ENCODE measurements at places on chromosomes 6 and 20. TPM values are rescaled to one million over a fixed set of nuclear protein-coding genes. Genes with fewer than 3 reads are reported as not detected.
A peak's percentile ranks its signal among the peaks of the same experiment; 100 is the strongest.

GRCh38 chr20:23387118-23387443 lies 25.1 kb downstream of the GZF1 start:
- no peaks in the 10 kb centered on the region for H3K27me3 ChIP-seq
- no peak overlapping the region for H3K27ac ChIP-seq
- peaks cover 10% of the 10 kb centered on the region for H3K4me1 ChIP-seq
- H3K36me3 ChIP-seq = peaks cover 76% of the 10 kb centered on the region
- no peak overlapping the region for H3K4me3 ChIP-seq

DNA sequence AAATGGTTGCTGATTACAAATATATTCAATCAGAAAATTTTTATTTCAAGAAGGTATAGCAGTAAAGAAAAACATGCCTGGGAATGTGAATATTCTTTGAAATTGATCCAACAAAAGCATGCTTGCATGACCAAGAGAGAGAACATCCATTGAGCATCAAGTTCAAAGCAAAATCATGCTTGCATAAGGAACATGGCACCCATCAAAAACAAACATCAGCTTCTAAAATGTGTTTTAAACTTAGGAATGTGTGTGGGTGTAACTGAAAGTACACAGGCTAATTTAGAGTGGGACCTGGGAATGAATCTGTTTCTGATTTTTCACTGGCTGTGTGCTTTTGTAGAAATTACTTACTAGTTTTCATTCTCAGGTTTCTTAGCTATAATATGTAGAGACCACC lies 5.6 kb downstream of the SLC17A5 start:
- no peaks in the 10 kb centered on the region for H3K27me3 ChIP-seq
- no peak overlapping the region for H3K4me3 ChIP-seq
- no peak for DNase-seq

GRCh38 chr20:59672576-59672975 lies 68.2 kb downstream of the PHACTR3 start:
- H3K36me3 ChIP-seq = no peaks in the 10 kb centered on the region
- H3K27ac ChIP-seq = no peak overlapping the region
- H3K27me3 ChIP-seq = no peaks in the 10 kb centered on the region
- no peak for DNase-seq
- no peaks in the 10 kb centered on the region for H3K4me1 ChIP-seq

DNA sequence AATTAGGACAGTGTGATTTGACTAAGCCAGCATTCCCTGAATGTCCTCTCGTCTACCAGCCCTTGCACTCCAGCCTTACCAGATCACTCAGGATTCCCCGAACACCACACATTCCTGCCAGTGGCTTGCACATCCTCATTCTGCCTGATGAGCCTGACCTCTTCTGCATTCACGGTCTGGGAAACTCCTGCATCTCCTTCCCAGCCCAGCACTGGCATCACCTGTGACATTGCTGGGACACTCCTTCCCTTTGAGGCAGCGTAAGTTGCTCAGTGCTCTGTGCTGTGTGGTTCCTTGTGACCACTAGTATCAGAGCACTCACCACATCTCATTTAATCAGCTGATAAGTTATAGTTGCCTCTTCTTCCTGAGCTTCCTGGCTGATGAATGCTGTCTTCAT lies 17.3 kb downstream of the NCOA7 start:
- no peak for DNase-seq
- H3K36me3 ChIP-seq = 0 out of 2 replicates have a peak, but pooled peaks cover 5% of the 10 kb centered on the region
- H3K4me3 ChIP-seq = peak overlapping the region; percentile 15
- H3K4me1 ChIP-seq = peaks cover 92% of the 10 kb centered on the region
- H3K27ac ChIP-seq = peak overlapping the region; percentile 22
- no peaks in the 10 kb centered on the region for H3K27me3 ChIP-seq

GRCh38 chr6:28125401-28125800 lies 992 bp downstream of the ZSCAN16 start:
- H3K36me3 ChIP-seq = peaks cover 41% of the 10 kb centered on the region
- peak overlapping the region; percentile 78 for H3K4me3 ChIP-seq
- 0 out of 2 replicates have a peak overlapping the region, but pooled peaks have one; percentile 3 for H3K27ac ChIP-seq
- H3K4me1 ChIP-seq = peaks cover 36% of the 10 kb centered on the region
- DNase-seq = no peak

DNA sequence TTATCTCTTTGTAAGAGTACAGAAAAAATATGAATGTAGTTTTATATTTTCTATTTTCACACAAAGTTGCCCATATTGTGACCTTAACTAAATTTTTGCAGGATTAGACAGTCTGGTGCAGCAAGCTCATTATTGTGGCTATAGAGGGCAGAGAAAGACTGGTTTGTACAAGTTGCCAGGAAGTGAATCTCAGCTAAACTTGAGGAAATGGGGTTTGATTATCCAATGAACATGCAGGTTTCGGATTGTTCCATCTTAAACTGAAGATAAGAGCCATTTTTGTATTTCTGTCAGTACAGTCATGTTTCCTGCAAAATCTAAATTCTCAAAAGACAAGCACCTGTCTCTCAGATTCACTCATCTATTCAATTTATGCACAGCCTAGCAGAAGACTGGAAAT lies 390.9 kb downstream of the MMUT start:
- no peaks in the 10 kb centered on the region for H3K27me3 ChIP-seq
- H3K36me3 ChIP-seq = no peaks in the 10 kb centered on the region
- DNase-seq = no peak
- no peak overlapping the region for H3K4me3 ChIP-seq
- H3K27ac ChIP-seq = no peak overlapping the region
- no peaks in the 10 kb centered on the region for H3K4me1 ChIP-seq

- H3K4me1 ChIP-seq = no peaks in the 10 kb centered on the region
- no peak overlapping the region for H3K27ac ChIP-seq
- no peaks in the 10 kb centered on the region for H3K27me3 ChIP-seq
- H3K36me3 ChIP-seq = no peaks in the 10 kb centered on the region
These were observed 158.5 kb downstream of the ID4 start for GRCh38 chr6:19995575-19996257.

DNA sequence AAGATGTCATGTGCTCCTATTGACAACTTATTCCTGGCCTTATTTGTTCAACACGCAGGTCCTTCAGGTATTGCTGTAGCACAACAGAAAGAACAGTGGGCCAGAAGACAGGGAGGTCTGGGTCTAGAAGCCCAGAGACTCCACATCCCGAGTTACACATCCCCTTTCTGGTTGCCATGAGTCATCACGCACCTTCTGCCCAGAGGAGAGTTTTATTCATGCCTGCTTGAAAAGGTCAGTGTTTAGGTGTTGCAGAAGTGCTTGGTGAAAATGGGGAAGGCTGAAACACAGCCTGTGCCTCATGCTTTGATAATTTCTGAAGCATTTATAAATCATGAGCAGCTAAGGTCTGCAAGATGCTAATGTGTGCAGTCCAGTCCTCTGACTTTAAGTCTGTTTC lies 256.4 kb downstream of the GMPR start:
- H3K4me3 ChIP-seq = no peak overlapping the region
- 0 out of 2 replicates have a peak overlapping the region, but pooled peaks have one; percentile 14 for H3K27ac ChIP-seq
- peaks cover 25% of the 10 kb centered on the region for H3K4me1 ChIP-seq
- peak; percentile 60 for DNase-seq
- no peaks in the 10 kb centered on the region for H3K36me3 ChIP-seq

The SLC12A5 gene
- not detected for total RNA-seq

The GMDS gene
- total RNA-seq = 5.3 TPM

The VPS52 gene
- 76.5 TPM for total RNA-seq

The LMBRD1 gene
- total RNA-seq = 53.6 TPM

The RAB44 gene
- total RNA-seq = not detected

The THBS2 gene
- not detected for total RNA-seq

The PTPRT gene
- 44.5 TPM for total RNA-seq

The HS3ST5 gene
- not detected for total RNA-seq
